ENCODE measurements at places on chromosomes 11 and 22.

DNA sequence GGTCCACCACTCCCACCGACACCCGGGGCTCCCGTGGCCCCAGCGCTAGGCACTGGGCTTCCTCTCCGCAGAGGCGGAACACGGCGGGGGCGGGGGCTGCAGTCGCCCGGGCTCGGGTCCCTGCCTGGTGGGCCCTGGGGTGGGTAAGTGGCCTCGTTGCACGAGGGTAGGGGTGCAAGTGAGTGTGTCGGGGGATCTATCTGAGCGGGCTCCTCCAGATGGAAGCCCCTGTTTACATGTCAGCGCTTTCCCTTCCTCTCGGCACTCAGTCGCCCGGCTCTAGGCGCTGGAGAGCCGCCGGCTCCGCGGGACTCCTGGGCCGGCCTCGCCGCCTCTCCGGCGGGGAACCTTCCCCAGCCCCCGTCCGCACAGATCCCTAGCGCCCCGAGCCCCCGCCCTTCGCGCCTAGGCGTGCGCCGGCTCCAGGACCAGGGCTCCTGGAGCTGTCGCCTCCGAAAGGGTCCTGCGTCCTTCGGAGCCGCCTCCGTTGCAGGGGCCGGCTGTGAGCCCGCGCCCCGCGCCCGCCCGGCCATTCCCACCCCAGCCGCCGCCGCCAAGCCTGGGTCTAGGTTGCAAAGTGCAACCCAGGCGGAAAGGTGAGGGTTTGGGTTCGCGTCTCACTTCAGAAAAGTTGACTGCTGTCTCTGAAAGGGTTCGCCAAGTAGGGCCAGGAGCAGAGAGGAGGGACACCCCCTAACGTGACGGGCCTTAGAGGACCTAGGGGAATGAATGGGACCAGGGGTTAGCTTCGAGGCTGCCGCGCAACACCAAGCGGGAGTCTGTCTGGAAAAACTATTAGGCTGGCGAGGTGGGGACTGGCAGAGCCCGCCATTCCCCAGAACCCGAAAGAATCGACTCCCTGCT is 978 bp downstream of the FLI1 start:
- peak; percentile 21 for DNase-seq

GRCh38 chr11:35893796-35894475 is 49.9 kb upstream of the LDLRAD3 start:
- DNase-seq: no peak

- no peak for DNase-seq
Measured at GRCh38 chr22:29642694-29643093, 39.3 kb downstream of the NF2 start.

- DNase-seq: no peak
Measured at GRCh38 chr11:60251485-60252212, 8.7 kb upstream of the MS4A4E start.

DNA sequence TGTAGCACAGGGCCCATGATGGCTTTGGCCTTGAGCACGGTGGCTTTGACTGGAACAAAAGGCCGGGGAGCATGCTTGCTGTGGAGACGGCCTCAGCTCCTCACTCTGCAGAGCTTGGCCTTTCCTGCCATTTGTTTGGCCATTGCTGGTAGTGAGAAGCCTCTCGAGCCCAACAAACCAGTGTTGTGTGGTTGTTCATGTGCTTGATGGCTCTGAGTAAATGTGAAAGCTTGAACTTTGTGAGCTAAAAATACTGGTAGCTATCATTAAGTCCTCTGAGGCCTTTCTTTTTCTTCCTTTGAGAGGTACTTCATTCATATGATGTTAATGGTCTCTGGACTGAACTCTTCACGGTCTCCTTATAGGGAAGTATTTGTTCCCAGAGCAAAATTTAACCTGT is 39.6 kb downstream of the NAT10 start:
- no peak for DNase-seq

GRCh38 chr11:91986218-91986617 is 238.4 kb upstream of the FAT3 start:
- DNase-seq: no peak

- no peak for DNase-seq
Measured at GRCh38 chr11:32297611-32298011, 137.7 kb downstream of the WT1 start.

- DNase-seq: no peak
Measured at GRCh38 chr11:55357560-55358184, 10.1 kb upstream of the OR4A15 start.

GRCh38 chr11:1342946-1343345 is 33.5 kb upstream of the TOLLIP start:
- no peak for DNase-seq

DNA sequence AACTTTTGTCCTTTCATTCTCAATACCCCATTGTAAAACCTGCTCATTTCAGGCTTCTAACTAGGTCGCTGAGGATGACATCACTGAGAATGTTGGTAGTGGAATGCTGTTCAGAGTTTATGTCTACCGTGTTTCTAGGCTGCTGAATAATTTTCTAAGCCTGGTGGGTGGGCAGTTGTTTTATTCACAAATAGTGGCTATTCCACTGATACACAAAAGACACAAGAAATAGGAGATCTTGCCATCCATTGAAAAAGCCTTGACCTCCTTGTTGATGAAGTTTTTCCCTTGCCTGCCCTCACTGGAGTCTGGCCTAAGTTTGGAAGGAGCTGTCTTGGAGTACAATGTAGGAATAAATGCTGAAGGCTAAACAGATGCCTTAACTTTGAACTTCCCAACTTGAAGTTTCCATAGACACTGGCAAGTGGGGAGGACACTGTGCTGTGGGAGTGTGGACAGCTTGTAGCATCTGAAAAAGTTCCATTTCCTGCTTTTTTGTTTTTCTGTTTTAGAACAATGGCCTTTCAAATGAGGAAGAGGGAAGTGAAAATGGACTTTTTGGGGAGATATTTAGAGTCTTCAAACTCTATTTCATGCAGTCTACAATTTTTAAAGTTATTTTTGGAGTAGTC is 59.2 kb downstream of the TRIM44 start:
- no peak for DNase-seq

Measured in activated gamma-delta T cell (primary cell).